ENCODE measurements at places on chromosomes 2 and 18. TPM values are rescaled to one million over a fixed set of nuclear protein-coding genes. Genes with fewer than 3 reads are reported as not detected.

Gene L3MBTL4
- 5.1 TPM for polyA plus RNA-seq

Gene SMYD1
- polyA plus RNA-seq, result not detected

Gene MLPH
- 3.3 TPM for polyA plus RNA-seq

Gene CMPK2
- 3.2 TPM for polyA plus RNA-seq

DNA sequence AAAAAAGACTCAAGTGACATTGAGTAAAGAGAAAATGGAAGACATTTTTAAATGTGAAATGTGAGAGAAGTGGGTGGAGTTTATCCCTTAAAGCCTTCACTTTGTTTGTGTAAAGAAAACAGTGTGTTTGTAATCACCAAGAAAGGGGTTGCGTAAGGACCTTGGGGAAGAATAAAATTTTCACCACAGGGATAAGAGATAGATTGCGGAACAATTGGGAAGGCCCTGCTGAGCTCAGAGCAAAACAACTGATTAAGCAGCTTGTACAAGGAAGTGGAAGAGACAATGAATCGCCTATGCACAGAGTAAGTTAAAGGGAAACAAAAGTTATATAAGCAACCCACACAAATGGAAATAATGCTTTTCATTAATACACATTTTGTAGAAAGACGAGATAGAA is 327.7 kb downstream of the RAD51AP2 start:
- no peak for DNase-seq

DNA sequence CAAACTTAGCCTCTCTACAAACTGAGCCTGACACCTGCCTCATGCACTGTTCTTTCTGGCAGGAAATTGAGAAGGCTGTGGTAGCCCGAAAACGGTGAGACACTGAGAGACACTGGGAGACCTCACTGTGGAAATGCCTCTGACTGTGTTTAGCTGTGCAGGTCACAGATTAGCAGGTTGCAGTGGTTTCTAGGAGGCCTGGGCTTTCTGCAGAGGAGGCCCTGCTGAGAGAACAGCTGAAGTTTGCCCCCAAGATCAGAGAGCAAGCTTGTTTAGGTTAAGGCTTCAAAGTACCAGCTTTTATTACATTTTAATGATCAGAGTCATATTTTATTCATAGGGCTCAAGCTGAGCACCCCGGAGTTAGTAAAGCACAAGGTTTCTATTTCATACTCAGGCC is 68.7 kb upstream of the LYPD6 start:
- DNase-seq, result no peak
